ENCODE measurements at places on chromosomes 13 and 19.
A peak's percentile ranks its signal among the peaks of the same experiment; 100 is the strongest.

DNA sequence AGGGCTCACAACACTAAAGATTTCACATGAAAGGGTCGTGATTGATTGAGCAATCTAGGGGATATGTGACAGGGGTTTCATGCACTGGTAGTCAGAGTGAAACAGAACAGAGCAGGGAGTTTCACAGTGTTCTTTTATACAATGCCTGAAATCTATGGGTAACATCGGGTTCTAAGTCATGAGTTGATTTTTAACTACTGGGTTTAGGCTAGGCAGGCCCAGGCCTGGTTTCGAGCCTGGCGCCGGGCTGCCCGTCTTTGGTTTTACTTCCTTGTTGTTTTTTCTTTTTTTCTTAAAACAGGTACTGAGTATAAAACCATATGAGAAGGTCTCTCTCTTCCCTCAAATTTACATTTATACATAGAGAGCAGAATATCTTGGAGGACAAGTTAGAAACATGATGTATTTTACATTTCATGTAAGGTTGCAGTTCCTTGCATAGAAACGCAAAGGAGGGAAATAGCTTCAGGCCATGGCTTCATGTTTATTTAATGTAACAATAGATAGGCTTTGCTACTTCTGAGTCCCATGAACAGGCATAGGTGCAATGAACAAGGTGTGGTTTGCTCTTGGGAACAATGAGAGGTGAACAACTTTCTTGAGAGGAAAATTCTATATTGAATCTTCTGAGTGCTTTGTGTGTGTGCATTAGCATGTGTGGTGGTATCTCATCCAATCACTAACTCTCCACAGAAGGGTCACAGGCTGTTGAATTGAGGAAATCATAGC is 128.9 kb upstream of the RXFP2 start:
- no peak for DNase-seq

- no peak for DNase-seq
Measured at GRCh38 chr19:53541971-53542370, 4.0 kb downstream of the ZNF331 start.

- DNase-seq = no peak
Measured at GRCh38 chr13:99275093-99275469, 16.9 kb upstream of the GPR18 start.

GRCh38 chr13:48773531-48774275 is 120.0 kb downstream of the CYSLTR2 start:
- no peak for DNase-seq

DNA sequence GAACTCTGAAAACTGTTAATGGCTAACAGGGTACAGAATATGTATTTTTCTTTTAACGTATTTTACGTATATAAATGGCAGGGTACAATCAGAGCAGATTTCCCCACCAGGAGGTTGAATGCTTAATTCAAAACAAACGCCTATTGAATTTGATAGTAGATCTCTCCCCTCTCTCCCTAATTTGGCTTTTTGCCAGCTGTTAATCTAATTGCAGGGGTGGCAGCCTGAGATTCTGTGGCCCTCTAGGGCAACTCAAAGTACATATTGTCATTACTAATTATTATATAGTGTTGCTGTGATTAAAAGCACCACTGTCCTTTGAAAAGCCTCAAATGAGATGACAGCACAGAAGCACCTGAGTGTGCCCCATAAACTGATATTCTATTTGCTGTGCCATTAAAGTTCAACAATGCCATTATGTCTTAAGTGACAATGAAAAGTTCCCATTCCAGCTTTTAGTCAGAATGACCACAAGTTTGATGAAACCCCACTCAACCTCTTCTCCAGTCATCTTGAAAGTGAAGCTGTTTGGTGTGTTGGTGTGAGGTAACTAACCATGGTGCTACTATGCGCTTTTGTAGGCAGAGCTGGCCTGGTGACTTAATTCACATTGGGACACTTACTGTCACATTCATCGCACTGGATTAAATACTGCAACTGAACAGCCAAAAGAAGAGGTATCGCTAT is 351.4 kb downstream of the KCNRG start:
- peak; percentile 90 for DNase-seq

DNA sequence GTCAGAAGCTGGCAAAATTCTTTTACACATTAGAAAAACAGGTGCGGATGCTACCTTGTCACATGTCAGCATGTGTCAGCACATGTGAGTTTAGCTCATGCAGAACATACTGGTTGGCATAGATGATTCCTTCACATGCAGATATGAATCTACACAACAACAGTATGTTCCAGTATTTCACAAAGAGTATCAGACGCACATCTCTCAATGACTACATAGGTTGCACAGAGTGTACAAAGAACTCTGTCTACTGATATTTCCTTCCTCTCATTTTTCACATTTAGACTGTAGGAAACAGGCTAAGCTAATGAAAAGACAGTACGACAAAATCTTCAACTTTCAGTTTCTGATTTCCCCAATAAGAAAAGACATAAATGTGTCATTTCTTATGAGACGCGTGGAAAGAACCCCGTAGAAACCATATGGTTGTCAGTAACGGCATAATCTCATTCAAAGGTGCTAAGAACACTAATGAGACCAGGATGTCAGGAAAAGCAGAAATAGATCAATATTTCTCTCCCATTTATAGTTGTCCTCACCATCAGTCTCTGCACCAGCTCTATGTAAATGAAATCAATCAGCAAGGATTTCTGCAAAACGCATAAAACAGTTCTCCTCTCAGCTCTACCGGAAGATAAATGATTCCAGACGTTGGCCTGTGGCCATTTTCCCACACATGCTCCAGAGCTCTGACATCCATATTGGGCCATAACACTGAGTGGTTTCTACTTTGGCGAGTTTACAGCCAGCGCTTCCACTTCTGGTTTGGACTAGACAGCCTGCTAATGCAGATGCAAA is 81.2 kb downstream of the STARD13 start:
- no peak for DNase-seq

- no peak for DNase-seq
Measured at GRCh38 chr13:40102360-40102727, 446.9 kb downstream of the COG6 start.

- DNase-seq = no peak
Measured at GRCh38 chr13:105719859-105720258, 815.6 kb downstream of the EFNB2 start.

- no peak for DNase-seq
Measured at GRCh38 chr13:50261130-50261901, 246.1 kb downstream of the KCNRG start.

GRCh38 chr13:103250071-103250470 is 183.9 kb upstream of the SLC10A2 start:
- DNase-seq = no peak

GRCh38 chr19:31501427-31502195 is 152.4 kb upstream of the TSHZ3 start:
- no peak for DNase-seq

DNA sequence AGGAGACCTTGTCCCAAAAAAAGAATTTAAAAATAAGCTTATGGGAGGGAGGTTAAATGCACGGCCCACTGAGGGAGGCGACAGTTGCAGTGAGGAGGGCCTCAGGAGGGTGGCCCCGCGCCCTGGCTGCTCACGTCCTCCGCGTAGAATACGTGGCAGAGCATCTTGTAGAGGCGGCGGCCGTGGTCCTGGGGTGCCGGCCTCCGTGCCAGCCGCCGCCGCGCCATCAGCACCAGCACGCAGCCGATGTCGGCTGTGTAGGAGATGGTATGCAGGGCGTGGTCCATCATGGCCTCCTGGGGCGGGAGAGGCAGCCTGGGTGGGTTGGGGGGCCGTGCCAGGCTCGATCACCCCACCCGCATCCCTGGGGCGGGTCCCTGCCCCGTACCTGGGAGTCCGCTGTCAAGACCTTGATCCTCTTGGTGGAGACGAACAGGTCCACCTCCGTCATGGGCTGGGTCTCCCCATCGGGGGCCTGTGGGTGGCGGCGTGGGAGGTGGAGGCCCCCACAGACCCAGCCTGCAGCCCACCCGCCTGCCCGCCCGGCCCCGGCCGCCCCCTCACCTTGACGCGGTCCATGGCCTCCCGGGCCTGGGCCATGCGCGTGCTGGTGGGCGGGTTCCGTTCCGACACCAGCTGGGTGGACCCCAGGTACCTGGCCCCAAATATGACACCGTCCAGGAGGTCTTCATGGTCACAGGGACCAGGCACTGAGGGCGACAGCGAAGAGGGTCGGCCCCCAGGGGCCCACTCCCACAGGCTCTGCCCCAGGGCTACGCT is 7.7 kb downstream of the APBA3 start:
- DNase-seq = no peak

DNA sequence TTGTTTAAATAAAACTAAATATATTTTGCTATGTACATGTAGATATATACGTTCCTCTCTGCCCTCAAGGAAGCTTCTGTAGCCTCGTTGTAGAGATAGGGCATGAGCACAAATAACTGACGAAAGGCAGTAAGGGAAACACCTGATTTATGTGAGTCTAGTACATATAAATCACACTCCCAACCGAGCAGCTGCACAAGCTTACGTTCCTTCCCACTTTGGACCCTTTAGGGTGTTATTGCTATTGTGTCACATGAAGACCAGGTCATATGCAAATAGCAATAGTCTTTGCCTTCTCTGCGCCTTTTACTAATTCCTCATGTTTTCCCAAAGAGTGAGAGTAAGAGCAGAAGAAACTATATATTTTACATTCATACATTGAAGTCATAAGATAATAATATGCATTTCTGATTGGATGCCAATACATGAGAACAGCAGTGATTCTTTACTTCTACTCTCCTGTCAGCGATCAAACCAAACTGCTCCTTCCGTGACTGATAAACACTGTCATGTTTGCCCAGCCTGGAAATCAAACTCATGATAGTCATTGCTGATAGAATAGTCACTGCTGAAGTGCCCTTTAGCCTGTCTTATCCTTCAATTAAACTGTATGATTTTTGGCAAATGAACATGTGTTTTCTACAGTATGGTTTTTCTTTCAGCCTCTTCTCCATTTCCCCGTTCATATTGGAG is 127.2 kb upstream of the MAB21L1 start:
- no peak for DNase-seq

GRCh38 chr13:67408798-67409197 is 178.7 kb upstream of the PCDH9 start:
- DNase-seq = no peak

GRCh38 chr19:1250437-1251260 is 2.3 kb downstream of the MIDN start:
- peak; percentile 68 for DNase-seq

- DNase-seq = no peak
Measured at GRCh38 chr19:53942001-53942786, 20.5 kb upstream of the CACNG8 start.

GRCh38 chr19:3075605-3076431 is 13.5 kb upstream of the TLE5 start:
- peak; percentile 68 for DNase-seq

DNA sequence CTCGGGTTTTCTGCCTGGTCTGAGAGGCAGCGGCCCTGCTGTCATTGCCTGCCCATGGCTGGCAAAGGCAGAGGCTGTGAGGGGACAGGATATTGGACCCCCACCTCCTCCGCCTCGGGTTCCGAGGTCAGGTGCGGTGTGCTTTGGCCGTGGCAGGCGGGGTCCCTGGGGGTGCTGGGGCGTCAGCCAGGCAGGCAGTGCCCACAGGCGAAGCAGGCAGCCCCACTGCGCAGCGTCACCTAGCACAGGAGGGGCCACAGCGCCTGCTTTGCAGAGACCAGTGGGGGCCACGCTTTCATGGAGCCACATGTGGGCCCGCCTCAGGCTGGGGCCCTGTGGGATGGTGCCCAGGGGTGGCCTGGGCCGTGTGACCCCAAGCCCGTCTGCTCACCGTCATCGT is 96.0 kb downstream of the KDM4B start:
- DNase-seq = no peak

DNA sequence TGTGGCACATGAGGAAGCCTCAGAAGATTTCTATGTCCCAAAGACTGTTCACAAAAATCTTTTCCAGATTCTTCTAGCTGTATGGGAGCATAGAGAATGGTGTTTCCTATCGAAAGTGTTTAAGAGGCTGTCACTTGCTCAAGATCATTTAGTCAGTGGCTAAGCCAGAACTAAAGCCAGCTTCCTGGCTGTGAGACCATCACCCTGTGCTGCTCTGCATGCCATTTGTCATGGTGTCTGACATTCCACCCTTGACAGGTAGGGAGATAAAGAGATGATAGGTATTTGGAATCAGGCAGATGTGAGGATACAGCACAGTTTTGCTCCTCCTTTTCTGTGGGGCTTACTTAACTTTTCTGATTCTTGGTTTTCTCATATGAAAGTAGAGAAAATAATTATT is 177.3 kb downstream of the DNAJC15 start:
- no peak for DNase-seq

GRCh38 chr13:96032717-96033116 is 20.5 kb downstream of the UGGT2 start:
- no peak for DNase-seq

GRCh38 chr13:38530492-38530891 is 156.4 kb upstream of the FREM2 start:
- peak; percentile 33 for DNase-seq

All from COR-L47 (cell line).